CD4-positive, alpha-beta T cell treated with Interleukin-21 for 1 hour (primary cell): ENCODE measurements at places on chromosomes 7 and 10.
A peak's percentile ranks its signal among the peaks of the same experiment; 100 is the strongest.

DNA sequence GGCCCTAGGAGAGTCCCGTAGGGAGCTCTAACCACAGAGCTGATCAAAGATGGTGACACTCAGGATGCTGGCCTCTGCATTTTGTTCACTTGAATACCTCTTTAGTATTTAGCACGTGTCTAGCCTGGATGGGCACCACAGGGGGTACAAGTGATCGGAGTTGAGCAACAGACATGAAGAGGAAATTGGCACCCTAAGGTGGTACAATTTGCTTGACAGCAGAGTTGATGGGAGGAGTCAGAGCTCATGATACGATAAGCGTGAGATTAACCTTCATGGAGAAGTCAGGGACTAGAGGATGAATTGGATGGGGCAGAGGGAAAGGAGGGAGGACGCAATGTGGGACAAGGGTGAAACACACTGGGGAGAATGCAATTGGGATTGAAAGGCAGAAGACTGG, 9.9 kb upstream of the ZNF212 start:
- DNase-seq: no peak

DNA sequence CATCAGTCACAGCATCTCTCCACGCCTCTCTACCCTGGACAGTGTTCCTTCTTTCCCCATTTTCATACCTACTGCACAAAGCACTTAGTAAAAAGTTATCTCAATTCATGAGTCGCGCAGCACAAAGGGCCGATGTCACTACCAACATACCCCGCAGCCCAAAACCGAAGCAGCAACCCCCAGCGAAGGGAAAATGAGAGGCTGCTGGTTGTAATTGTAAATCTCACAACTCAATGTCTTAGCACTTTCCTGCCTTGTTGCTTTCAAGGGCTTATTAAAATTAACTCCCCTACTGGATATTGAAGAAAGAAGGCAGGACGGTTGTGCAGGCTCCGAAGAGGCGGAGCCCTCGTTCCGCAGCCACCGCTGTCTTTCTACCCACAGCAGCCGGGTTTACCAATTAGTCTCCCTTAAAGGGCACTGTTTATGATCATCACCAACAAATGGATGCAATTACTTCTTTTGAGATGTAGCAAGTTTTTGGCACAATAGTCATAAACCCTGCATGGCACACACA, 6.5 kb downstream of the DIP2C start:
- DNase-seq: no peak

- peak; percentile 30 for DNase-seq
These were observed 72.7 kb downstream of the ELFN1 start for GRCh38 chr7:1742555-1743303.

- no peak for DNase-seq
These were observed 876 bp downstream of the GNAI1 start for GRCh38 chr7:80135309-80136104.
